Left cardiac atrium (tissue), 4 donors: ENCODE measurements at places on chromosomes 7 and 10.

DNA sequence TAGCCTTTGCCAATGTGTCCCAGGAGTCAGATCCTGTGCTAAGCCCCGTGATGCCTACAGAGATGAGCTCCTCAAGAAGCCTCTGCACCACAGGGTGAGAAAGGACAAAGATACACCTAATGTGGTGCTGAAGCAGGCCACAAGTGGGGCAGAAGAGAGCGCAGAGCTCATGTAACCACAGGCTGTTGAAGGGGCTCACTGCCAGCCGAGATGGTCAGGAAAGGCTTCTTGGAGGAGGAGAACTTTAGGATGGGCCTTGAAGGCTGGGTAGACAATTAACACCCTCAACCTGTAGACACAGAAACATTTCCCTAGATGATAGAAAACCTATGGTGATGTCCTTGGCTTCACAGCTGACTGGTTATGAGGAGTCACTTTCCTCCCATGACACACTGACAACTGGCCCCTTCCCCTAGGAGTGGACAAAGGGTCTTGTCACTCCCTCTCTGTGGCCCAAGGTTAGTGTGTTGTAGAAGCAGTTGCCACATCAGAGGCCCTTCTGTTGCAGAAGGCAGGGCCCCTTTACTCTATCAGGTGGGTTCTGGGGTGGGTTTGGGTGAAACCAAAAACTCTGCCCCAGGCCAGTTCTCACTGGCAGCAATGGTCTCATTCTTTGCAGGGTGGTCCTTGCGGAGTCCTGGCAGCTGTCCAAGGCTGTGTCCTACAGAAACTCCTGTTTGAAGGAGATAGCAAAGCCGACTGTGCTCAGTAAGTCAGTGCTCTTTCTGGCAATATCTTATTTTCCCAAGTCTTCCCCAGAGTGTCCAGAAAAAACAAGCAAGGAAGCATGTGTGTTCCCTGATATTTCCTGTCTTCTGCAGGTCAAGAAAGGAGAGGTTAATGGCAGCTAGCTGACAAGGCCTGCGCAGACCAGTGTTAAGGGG is 69.2 kb downstream of the MINDY4 start:
- DNase-seq, result peak; percentile 77

- no peak for DNase-seq
Measured at GRCh38 chr7:155901176-155901575, 88.9 kb upstream of the SHH start.

GRCh38 chr7:93629291-93629801 is 54.8 kb upstream of the CALCR start:
- no peak for DNase-seq

GRCh38 chr7:100208911-100209408 is 10.8 kb upstream of the PVRIG start:
- DNase-seq, result no peak

GRCh38 chr7:130949550-130949949 is 215.5 kb upstream of the KLF14 start:
- no peak for DNase-seq

- DNase-seq, result no peak
Measured at GRCh38 chr10:103792547-103792946, 62.8 kb downstream of the SH3PXD2A start.

DNA sequence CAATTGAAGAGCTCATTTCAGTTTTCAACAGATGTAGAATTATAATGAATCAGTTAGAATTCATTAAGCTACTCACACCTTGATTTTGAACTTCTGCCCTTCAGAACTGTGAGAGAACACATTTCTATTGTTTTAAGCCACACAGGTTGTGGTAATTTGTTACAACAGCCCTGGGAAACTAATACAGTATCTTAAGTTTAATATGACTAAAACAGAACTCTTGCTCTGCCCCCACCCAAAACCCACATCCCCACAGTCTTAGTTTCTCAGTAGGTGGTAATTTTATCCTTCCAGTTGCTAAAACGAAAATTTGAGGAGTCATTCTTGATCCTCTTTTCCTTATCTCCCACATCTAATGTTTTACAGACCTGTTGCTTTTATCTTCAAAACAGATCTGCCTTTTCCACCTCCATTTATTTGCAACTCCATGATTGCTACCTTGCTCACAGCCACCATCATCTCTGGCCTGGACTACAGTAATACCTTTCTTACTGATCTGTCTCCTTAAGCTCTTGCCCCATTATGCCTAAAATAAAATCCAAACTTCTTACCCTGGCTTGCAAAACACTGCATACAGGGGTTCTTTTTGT is 72.8 kb upstream of the NXPH1 start:
- no peak for DNase-seq

DNA sequence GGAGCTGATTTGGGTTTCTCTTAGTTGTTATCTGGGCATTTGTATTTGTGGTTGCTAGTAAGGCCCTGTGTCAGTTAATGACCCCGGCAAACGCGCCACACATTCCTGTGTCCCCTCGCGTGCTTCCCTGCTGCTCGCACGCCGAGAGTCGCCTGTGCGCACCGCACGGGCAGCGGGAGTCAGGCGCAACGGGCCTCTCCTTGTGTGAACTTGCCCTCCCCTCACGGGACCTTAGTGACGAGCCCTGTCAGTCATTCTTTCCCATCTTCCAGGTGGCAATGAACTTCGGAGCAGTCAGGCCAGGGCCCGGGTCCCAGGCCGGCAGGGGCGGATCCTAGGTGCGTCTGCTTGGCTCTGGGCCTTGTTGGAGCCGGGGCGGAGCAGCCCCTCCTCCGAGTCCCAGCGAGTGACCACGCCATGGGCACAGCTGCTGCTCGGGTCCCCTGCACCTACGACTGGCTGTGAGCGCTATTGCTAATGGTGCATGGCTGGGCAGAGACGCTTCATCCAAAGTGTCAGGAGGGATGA is 12.4 kb upstream of the PRKAR1B start:
- no peak for DNase-seq

DNA sequence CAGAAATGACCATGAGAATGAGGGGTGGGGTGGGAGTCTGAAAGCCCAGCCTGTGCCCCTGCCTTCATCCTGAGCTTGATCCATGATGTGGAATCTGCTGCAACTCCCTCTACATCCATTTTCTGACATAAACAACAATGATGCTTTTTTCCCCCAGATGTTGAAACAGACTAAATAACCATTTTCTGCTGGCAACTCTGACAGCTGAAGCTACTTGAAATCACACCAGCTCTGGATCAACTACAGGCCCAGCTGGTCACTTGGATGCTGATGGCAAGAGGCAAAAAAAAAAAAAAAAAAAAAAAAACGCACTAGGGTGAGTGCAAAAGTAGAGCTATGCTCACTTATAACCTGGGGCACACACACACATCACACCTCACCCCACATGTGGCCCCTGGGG is 74.2 kb downstream of the FAM107B start:
- DNase-seq, result no peak

DNA sequence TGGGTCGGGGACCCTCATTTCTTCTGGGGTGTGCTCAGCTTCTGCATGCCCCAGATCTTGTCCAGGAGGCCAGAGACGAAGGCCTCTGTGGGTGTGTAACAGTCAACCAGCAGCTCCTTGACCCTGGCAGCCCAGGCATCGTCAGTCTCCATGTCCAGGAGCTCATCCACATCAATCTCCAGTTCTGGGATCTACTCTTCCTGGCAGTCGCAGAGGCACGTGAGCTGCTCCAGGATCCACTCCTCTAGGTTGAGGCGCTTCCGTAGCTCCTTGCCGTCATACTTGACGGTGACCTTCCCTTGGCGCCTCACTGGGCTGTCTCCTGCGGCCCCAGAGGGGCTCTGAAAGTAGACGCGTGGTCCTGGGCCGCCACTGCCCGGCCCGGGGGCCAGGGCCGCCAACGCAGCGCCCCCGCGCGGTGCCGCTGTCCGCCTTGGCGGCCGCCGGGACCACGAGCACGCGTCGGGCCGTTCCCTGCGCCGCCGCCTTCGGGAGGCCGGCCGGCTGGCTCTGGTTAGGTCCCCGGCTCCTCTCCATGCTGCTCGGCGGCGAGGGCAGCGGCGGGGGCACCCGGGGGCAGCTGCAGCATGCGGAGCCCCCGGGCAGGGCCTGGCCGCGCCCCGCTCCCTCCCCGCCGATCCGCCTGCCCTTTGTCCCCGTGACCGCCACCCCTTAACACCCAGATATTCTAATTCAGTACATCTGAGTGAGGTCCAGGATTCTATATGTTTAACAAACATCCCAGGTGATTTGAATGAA is 170.5 kb downstream of the SEPTIN7 start:
- no peak for DNase-seq

GRCh38 chr10:100083623-100084022 is 2.0 kb upstream of the CPN1 start:
- no peak for DNase-seq

DNA sequence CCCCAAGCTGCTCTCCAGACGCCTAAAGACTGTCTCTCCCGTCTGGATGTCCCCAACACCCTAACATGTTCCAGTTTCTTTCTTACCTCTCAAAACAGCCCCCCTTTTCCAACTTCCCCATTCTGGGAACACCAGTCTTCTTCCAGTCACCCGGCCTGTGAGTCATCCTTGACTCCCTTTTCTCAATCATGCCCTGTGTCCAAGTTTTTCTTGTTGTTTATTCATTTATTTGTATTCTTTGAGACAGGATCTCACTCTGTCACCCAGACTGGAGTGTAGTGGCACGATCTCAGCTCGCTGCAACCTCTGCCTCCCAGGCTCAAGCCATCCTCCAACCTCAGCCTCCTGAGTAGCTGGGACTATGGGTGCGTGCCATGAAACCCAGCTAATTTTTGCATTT is 15.6 kb downstream of the SNX10 start:
- DNase-seq, result peak; percentile 34

- DNase-seq, result no peak
Measured at GRCh38 chr10:35423505-35424306, 87.4 kb downstream of the CCNY start.

DNA sequence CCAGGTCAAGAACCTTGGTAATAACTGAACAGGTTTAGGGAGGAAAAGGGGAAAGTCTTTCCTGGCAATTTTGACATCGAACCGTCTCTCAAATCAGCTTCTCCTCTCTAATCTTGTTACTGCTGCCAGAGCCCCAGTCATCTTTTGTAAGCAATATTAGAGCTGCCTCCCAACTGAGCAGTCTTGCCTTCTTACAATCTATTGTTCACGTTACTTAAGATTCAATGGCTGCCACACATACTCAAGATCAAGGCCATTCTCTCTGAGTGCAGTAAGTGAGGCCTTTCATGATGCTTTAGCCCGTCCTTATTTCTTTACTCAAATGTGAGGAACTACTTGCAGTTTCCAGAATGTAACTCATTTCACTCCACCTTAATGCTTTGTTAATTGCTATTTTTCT is 12.4 kb downstream of the NET1 start:
- DNase-seq, result no peak

- DNase-seq, result no peak
Measured at GRCh38 chr7:147282204-147282603, 1165.6 kb downstream of the CNTNAP2 start.
